Prostate gland (tissue), 2 donors: ENCODE measurements at places on chromosomes 5 and 9. TPM values are rescaled to one million over a fixed set of nuclear protein-coding genes. Genes with fewer than 3 reads are reported as not detected.
A peak's percentile ranks its signal among the peaks of the same experiment; 100 is the strongest.

- H3K27me3 ChIP-seq = no peaks in the 10 kb centered on the region
- H3K36me3 ChIP-seq = no peaks in the 10 kb centered on the region
- no peak overlapping the region for H3K27ac ChIP-seq
Observed at GRCh38 chr9:4400731-4401130, 89.5 kb upstream of the SLC1A1 start.

The FRMPD1 gene
- 47.6 TPM for total RNA-seq

The FOXB2 gene
- total RNA-seq = not detected

- no peak overlapping the region for H3K27ac ChIP-seq
- no peaks in the 10 kb centered on the region for H3K36me3 ChIP-seq
- H3K4me3 ChIP-seq = no peak overlapping the region
- DNase-seq = no peak
- H3K4me1 ChIP-seq = peaks cover 4% of the 10 kb centered on the region
Observed at GRCh38 chr5:95993266-95993665, 31.6 kb upstream of the ELL2 start.

DNA sequence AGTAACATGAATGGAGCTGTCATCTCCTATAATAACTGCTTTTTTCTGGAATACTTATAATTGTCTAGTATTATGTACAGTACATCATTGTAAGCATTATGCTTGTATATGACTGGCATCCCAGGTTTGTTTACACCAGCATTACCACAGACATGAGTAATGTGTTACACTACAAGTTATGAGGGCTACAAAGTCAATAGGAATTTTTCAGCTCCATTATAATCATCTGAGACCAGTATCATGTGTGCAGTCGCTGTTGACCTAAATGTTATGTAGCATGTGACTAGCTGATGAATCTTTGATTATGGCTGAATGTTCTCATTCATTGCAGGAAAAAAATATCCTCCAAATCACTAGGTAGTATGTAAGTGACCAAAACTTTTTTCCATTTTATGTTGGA is 2.2 kb downstream of the ZCCHC9 start:
- H3K36me3 ChIP-seq = no peaks in the 10 kb centered on the region
- peak overlapping the region; percentile 28 for H3K27ac ChIP-seq

The ZNF454 gene
- total RNA-seq = 5.9 TPM

DNA sequence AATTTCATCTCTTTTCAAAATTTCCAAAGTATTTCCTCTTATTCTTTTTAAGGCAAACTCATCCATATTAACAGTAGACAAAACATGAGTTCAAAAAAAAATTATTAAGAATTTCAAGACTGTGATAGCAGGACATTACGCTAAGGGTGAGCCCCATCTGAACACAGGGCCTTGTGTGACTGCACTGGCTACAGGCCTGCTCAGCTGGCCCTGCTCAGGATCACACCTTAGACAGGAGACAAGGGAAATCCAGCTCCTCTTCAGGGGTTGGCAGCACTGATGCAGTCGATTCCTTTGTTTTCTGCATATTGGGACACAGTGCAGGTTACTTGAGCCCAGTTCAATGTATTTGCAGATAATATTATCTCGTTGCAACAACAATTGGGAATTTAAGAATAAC is 444.7 kb downstream of the PLK2 start:
- H3K27me3 ChIP-seq = no peaks in the 10 kb centered on the region
- H3K36me3 ChIP-seq = no peaks in the 10 kb centered on the region
- H3K27ac ChIP-seq = no peak overlapping the region
- no peak for DNase-seq
- no peak overlapping the region for H3K4me3 ChIP-seq
- no peaks in the 10 kb centered on the region for H3K4me1 ChIP-seq

The GRM6 gene
- 0.23 TPM for total RNA-seq

- H3K36me3 ChIP-seq = no peaks in the 10 kb centered on the region
- no peaks in the 10 kb centered on the region for H3K27me3 ChIP-seq
- no peak for DNase-seq
- no peaks in the 10 kb centered on the region for H3K4me1 ChIP-seq
Observed at GRCh38 chr5:75277463-75277862, 40.8 kb upstream of the ANKRD31 start.

- H3K27ac ChIP-seq = no peak overlapping the region
- H3K4me1 ChIP-seq = no peaks in the 10 kb centered on the region
- H3K36me3 ChIP-seq = no peaks in the 10 kb centered on the region
- no peak overlapping the region for H3K4me3 ChIP-seq
- DNase-seq = no peak
- no peaks in the 10 kb centered on the region for H3K27me3 ChIP-seq
Observed at GRCh38 chr5:163825661-163826060, 320.2 kb downstream of the MAT2B start.

The PRSS3 gene
- total RNA-seq = 0.23 TPM

GRCh38 chr9:95495961-95496360 is 20.8 kb downstream of the PTCH1 start:
- H3K4me3 ChIP-seq = no peak overlapping the region
- no peak overlapping the region for H3K27ac ChIP-seq
- no peak for DNase-seq

The PLEKHG4B gene
- 14.4 TPM for total RNA-seq

The CEL gene
- total RNA-seq = 2.8 TPM

GRCh38 chr5:123785162-123786071 is 273.4 kb downstream of the CSNK1G3 start:
- no peaks in the 10 kb centered on the region for H3K4me1 ChIP-seq
- H3K36me3 ChIP-seq = no peaks in the 10 kb centered on the region
- H3K27ac ChIP-seq = no peak overlapping the region

The ZNF658 gene
- total RNA-seq = 6.3 TPM

The LHX6 gene
- 2.7 TPM for total RNA-seq

DNA sequence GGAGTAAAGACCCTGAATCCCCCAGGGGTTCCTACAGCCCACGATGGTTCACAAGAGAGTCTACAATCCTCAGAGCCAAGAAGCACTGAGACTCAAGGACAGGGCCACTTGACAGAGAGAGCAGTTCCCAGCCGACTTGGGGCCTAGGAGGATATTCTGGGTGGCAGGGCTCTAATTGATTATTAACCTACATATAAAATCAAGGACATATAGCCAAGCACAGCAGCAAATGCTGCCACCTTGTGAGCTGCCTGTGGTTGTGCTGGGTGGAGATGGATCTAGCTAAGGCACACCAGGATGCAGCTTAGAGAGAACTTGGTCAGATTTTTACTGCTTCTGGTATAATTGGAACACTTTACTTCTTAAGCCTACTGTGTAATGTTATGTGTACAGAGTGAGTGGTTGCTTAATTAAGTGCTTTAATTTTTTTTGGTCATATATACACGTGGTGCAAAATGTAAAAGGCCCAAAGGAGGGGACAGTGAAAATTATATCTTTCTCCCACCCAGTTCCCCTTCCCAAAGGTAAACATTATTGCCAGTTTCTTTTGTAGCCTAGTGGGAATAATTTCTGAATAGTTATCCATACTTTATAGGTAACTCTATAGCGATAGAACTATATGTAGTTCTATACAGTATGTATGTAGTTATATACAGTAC is 78.8 kb downstream of the F2RL2 start:
- H3K4me1 ChIP-seq = peaks cover 18% of the 10 kb centered on the region
- no peaks in the 10 kb centered on the region for H3K36me3 ChIP-seq
- no peaks in the 10 kb centered on the region for H3K27me3 ChIP-seq
- H3K27ac ChIP-seq = peak overlapping the region; percentile 33
- no peak overlapping the region for H3K4me3 ChIP-seq
- DNase-seq = peak; percentile 53

The C5orf24 gene
- total RNA-seq = 30.4 TPM

DNA sequence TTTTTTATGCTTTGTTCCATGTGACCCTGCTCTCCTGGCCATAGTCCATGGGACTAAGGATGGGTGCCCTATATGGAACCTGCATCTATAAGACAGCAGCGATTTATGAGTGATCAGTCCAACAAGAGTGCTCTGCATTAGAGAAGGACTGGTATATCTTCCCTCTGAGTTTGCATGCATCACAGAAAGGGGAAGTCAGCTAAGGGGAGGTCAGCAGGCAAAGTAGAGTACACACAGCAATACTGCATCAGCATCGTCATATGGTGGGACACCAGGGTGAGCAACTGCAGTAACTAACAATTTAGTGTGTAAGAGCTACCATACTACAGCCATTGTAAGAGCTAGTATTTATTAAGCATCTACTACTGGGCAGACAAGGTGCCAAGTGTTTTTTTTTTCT is 311.3 kb downstream of the NDUFS4 start:
- H3K36me3 ChIP-seq = no peaks in the 10 kb centered on the region
- H3K27me3 ChIP-seq = no peaks in the 10 kb centered on the region
- no peak overlapping the region for H3K4me3 ChIP-seq
- H3K27ac ChIP-seq = no peak overlapping the region
- DNase-seq = no peak

GRCh38 chr5:94274707-94275106 is 343.7 kb downstream of the KIAA0825 start:
- no peaks in the 10 kb centered on the region for H3K36me3 ChIP-seq
- H3K4me1 ChIP-seq = no peaks in the 10 kb centered on the region
- H3K27me3 ChIP-seq = no peaks in the 10 kb centered on the region
